HL-60 (cell line): ENCODE measurements at places on chromosomes 5 and 9.

DNA sequence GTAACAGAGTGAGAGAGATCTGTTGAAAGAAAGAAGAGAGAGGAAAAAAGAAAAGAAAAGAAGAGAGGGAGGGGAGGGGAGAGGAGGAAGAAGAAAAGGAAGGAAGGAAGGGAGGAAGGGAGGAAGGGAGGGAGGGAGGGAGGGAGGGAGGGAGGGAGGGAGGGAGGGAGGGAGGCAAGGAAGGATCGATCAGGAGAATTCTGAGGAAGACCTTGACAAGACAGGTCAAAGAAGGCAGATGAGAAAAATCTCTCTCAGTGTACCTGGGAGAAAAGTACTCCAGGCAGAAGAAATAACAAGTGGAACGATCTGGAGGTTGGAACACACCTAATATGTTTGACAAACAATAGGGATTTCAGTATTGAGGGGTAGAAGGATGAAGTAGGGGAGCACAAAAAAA lies 64.6 kb upstream of the SUSD1 start:
- no peak for DNase-seq

DNA sequence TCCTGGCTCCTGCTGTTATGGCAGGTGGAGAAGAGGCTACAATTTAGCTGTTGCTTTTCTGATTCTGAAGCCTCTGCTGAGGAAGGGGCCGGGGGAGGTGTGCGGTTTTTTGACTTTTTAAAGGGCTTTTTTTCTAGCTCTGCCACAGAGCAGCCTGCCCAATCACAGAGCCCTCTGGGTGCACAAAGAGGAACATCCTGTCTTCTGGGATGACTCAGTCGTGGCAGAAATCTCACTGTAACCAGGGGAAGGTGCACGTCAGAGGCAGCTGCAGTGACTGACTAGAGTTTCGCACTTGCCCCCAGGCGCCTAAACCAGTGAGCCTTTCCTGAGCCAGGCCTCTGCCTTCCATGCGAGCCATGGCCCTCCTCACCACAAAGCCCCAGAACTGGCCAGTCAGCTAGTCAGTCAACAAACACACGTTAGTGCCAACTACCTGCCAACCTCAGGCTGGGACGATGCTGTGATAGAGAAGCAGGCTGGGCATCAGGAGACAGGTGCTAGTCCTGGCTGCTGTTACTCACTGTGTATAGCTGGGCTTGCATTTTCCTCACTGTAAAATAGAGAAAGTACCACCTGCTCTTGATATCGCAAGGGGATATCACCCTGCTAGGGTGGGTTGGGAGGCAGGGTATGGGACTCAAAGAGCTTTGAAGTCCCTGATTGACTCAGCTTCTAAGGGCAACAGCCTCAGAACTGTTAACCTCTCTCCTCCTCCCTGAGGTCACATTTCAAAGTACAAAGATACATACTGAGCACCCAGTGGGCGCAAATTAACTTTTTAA lies 2.2 kb downstream of the AKNA start:
- DNase-seq = peak; percentile 80

DNA sequence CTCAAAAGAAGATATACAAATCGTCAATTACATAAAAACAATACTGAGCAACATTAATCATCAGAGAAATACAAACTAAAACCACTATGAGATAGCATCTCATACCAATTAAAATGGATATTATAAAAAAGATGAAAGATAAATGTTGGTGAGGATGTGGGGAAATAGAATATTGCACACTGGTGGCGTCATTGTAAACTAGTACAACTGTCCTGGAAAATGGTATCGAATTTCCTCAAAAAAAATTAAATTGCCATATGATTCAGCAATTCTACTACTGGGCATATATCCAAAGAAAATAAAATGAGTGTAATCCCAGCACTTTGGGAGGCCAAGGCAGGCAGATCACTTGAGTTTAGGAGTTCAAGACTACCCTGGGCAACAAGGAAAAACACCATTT lies 326.0 kb upstream of the FTMT start:
- no peak for DNase-seq

DNA sequence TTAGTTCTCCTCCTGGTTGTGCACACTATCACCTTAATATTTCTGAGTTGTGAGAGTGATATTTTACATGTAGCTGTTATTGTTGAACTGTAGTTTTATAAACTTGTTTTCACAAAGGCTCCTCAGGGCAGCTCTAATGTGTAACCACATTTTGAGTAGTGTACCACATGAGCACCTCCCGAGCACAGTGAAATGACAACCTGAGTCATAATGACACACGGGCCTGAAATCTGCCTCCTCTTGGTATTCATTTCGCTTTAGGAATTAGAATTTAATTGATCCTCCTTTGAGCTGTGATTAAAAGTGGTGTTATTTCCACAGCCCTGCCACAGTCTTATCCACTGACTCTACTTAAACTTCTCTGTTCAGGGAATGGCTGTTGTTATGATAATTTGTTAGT lies 7.9 kb downstream of the MTRR start:
- DNase-seq = no peak

- no peak for DNase-seq
Observed at GRCh38 chr5:68176253-68176652, 39.3 kb upstream of the PIK3R1 start.
